ENCODE measurements at places on chromosomes 12 and 14.

DNA sequence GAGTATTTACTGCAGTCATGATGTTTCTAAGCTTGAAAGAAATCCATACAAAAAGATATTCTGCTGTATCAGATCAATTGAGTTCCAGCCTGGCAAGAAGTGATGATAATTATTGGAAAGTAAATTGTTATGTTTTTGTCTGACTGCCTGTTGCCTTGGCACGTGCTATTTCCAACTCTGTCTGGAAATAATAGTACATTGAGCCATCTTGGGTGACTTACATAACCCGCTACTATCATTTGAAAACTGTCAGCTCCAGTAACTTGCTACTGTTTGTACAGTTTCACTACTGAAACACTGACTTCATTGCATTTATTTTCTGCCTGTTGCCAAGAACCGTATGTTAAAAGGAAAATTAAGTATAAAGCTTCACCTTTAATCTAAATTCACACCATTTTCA, 318.6 kb downstream of the ITPR2 start:
- no peak for DNase-seq

DNA sequence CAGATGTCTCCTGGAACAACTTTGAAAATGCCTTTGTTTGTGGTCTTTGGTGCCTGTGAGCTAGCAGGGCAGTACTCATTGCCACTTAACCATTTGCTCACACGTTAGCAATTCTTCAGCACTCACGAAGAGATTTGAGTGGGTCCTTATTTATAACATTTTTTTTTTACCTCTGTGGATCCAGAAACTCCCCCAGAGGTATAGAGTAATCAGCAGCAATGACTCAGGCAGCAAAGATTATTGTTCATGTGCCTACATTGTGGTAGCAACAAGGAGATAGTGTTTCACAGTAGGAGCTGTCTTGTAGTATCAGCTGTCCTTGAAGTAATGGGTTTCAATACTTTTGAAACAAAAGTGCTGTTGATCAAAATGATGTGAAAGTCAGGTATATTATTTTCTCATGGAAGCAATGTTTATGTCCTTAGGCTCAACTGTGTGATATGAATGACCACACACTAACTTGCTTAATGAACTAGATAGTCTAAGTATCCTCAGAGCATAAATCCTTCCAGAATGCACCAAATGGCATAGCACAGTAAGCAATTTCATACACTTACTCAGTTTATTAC, 304.1 kb downstream of the EGLN3 start:
- no peak for DNase-seq

- peak; percentile 48 for DNase-seq
Observed at GRCh38 chr14:90398315-90398839, 1.5 kb downstream of the CALM1 start.

DNA sequence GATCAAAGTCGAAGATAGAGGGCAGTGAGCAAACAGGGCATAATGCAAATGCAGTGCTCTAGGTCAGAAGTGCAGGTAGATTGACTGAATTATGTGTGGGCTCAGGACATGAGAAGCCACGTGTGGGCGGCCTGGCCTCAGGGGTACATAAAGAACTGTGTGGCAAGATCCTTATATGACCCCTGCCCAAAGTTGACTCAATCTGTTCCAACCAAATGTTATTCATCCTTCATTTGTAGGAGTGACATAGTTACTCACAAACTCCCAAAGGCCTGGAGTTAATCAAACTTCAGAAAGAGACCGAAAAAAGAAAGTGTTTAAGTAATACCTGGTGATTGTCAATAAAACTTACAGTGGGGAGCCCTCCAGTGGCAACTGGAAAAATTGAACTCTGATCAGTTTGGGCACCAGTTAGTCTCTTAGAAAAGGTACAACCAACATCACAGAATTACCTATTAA, 150.4 kb upstream of the FAR2 start:
- no peak for DNase-seq

- DNase-seq: no peak
Observed at GRCh38 chr14:39015360-39015961, 87.6 kb downstream of the SEC23A start.

DNA sequence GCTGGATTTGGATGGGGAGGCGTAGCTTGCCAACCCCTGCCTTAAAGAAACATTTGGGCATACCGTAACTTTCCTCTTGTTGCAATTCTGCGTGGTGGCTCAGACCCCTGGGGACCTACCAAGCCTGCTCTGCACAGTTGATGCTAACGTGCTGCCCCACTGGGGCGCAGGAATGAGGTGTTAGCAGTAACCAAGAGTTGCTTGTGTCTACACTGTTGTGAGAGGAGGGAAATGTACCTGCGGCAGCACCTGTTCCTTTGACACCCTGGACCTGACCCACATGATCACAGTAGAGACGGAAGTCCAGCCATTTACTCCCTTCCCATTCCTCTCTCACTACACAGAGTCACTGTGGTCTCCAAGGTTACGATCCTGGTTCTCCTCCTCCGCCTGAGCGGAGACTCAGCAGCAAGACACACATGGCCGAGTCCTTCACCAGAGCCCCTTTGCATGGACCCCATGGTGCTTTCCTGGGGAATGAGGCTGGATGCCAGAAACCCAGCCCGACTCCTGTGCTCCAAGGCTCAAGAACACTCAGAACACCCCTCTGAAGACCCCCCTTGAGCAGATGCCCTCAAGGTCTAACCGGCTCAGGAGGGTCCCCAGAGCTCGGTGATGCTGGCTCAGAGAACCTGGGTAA, 84.8 kb downstream of the FBXL14 start:
- DNase-seq: peak; percentile 9

GRCh38 chr12:112170376-112170775, 45.0 kb downstream of the TRAFD1 start:
- no peak for DNase-seq

GRCh38 chr12:20523658-20524057, 155.3 kb downstream of the PDE3A start:
- no peak for DNase-seq

- no peak for DNase-seq
Observed at GRCh38 chr12:71415336-71416231, 24.0 kb upstream of the LGR5 start.

- no peak for DNase-seq
Observed at GRCh38 chr14:20327005-20327869, 5.8 kb downstream of the CCNB1IP1 start.

GRCh38 chr14:92690171-92691011, 58.0 kb downstream of the LGMN start:
- peak; percentile 60 for DNase-seq

DNA sequence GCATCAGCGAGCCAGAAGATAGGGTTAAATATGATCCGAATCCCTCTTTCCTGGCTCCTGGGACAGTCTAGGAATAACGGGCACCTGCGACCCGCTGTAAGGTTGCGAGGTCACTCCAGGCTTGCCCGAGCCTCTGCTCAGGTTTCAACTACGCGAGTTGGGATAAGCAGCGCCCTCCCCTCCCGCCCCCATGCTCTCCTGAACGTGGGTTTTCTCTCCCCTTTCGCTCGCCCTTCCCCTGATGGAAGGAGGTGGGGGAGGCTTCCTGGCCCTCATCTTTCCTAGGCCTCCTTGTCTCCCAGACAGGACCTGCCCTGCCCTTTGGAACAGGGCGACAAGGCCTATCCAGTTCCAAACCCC, 753 bp upstream of the ATP5MC2 start:
- DNase-seq: peak; percentile 81

- peak; percentile 51 for DNase-seq
Observed at GRCh38 chr12:46382408-46382963, 9.9 kb upstream of the SLC38A2 start.

- DNase-seq: peak; percentile 29
Observed at GRCh38 chr14:72401632-72402376, 469.6 kb downstream of the RGS6 start.

- peak; percentile 89 for DNase-seq
Observed at GRCh38 chr14:105294142-105294597, 6.6 kb downstream of the BRF1 start.

- DNase-seq: no peak
Observed at GRCh38 chr12:93186131-93186530, 191.6 kb upstream of the NUDT4 start.

- DNase-seq: peak; percentile 55
Observed at GRCh38 chr12:96242597-96242996, 48.4 kb downstream of the ELK3 start.

DNA sequence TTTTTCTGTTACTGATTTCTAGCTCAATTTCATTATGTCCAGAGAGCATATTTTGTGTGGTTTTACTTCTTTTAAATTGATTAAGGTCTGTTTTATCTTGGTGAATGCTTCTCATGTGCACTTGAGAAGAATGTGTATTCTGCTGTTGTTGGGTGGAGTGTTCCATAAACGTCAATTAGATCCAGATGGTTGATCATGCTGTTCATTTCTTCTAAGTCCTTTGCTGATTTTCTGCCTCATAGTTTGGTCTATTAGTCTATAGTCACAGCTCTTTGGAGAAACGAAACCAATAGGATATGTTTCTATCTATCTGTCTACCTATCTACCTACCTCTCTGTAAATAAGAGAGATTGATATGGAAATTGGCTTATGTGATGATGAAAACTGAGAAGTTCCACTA, 17.1 kb upstream of the ADGRD1 start:
- DNase-seq: no peak

DNA sequence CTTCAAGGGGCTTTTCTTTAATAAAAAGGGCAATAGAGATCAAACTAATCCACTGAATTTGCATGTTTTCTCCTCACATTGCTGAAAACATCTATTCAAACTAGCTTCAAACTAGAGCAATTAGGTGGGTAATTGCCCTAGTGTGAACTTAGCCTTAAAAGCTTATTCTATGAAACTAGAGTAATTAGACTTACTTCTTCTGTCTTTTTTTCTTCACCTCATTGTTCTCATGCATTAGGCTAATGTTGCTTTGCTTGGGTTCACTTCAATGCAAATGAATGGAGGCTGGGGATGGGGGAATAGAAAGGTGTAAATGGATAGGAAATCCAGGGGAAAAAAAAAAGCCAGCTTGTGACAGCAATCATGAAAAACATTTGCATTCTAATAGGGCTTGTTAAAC, 414.8 kb upstream of the LMO3 start:
- DNase-seq: no peak

DNA sequence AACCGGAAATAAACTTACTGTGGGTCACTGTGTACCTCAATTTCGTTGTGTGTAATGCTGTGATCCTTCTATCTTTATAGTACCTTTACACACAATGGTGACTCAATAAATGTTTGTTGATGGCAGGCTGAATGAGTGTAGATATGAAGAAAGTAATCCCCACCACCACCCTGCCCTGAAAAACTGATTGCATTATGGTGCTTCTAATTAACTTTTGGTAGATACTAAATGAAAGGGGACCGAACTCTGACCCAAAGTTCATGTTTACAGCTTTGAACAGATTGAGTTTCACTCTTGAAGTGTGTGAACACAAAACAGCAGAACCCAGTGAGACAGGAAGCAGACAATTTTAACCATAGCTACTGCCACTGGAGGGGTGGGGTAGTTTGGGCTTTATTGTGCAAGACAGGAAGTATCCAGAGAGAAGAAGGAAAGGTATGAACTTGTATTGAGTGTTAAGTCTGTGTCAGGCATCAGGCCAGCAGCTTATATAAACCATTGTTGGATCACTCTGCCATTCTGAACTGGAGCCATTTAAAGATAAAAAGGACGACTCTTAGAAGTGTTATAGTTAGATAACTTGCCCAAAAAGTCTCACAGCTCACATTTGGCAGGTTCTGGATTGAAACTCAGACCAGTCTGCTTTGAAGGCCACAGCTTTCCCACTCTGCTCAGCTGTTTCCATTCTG, 197.0 kb upstream of the AMIGO2 start:
- peak; percentile 20 for DNase-seq

GRCh38 chr14:59362513-59362912, 102.7 kb downstream of the GPR135 start:
- no peak for DNase-seq

- DNase-seq: no peak
Observed at GRCh38 chr12:66776974-66777373, 98.1 kb upstream of the GRIP1 start.

DNA sequence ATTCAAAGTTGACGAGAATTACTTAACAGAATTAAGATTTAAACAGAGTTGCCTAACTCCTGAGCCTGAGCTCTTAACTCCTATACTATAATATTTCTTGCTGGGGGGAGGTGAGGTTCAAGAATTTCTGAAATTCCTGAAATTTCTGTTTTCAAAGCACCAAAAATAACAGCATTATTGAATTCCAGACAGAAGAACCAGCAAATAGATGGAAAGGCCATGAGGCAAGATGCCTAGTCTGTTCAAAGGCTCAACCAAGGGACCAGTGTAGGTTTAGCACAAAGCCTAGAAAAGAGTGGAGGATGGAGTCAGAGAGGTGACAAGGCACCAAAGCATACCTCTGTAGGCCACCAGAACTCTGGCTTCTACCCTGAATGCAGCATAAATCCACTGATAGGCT, 76.4 kb downstream of the PPP1R12A start:
- DNase-seq: no peak

DNA sequence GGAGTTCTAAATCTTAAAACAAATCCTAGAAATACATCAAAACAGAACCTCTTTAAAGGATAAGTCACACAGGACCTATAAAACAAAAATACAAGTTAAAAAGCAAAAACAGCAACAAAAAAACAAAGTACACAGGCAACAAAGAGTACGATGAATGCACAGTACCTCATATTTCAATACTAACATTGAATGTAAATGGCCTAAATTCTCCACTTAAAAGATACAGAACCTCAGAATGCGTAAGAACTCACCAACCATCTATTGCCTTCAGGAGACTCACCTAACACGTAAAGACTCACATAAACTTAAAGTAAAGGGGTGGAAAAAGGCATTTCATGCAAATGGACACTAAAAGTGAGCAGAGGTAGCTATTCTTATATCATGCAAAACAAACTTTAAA, 172.2 kb upstream of the AMIGO2 start:
- no peak for DNase-seq

- no peak for DNase-seq
Observed at GRCh38 chr12:92064422-92064821, 81.2 kb downstream of the BTG1 start.

DNA sequence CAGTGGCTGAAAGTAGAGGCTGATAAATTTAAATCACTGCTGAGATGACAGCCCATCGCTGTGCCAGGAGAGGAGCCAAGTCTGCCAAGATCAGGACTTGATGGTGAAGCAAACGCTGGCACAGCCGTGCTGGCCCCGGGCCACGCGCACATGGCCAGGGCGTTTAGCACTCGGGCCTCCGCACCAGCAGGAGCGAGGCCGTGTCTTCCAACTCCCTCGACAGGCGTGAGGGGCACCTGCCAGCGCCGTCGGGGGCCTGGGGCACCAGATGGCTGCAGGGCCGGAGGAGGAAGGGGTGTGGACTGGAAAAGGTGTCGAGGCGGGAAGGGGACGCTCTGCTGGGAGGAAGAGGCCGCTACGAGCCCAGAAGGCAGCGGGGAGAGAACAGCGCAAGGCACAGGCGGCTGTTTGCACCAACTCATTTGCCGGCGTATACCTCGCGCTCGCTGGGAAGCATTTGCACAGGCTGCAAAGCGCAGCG, 29.5 kb downstream of the RIMBP2 start:
- DNase-seq: no peak

Measured in right cardiac atrium (tissue), 5 donors.